ENCODE measurements at places on chromosomes 16 and 17. TPM values are rescaled to one million over a fixed set of nuclear protein-coding genes. Genes with fewer than 3 reads are reported as not detected.

DNA sequence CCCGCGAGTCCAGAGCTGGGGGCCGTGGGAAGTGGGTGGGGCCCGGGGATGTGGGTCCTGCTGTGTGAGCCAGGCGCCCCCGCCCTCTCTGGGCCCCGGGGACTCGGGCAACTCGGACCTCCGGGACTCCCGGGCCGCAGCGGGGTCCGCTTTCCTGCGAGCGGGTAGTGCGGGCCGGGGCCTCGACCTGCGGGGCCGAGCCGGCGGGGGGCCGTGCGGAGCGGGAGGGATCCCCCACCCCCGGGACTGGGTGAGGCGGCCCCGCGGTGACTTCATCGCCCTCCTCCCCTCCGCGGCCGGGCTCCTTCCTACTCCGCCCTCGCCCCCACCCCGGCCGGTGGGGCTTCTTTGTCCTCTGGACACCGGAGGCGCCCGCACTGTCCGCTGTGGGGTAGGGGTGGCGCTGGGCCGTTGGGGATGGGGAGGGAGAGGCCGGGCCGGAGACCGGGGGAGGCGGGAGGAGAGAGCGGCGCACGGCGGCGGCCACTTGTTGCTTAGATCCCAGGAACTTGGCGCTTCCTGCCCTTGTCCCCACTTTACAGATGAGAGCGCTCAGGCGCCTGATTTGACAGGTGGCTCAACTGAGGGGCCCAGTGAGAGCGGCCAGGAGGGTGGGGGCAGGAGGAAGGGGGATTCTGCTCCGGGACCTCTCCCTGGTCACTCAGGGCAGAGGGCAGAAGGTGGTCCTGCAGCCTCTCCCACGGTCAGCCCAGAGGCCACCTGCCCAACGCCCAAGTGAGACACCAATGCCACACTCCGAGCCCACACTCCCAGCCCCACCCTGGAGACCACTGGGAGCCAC, 874 bp downstream of the CMTM3 start:
- peak; percentile 45 for DNase-seq

DNA sequence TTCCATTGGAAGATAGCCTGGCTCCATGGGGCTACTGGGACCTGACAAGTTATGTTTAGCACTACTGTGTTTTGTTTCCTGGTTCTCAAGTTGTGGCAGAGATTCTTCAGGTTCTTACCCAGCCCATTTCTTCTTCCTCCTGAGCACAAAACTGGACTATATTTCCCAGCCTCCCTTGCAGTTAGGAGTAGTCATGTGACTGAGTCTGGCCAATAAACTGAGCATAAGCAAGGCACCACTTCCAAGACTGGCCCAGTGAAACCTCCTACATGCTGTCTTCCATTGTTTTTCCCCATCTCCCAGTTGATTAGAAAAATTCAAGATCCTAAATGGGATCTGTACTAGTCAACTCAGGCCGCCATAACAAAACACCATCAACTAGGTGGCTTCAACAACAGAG, 28.2 kb upstream of the RBBP6 start:
- DNase-seq, result no peak

GRCh38 chr17:27946513-27946912, 53.3 kb upstream of the LYRM9 start:
- DNase-seq, result no peak

- no peak for DNase-seq
Measured at GRCh38 chr16:28561557-28562187, 8.0 kb downstream of the SGF29 start.

TAT gene
- total RNA-seq, result 0.64 TPM
